Effector CD8-positive, alpha-beta T cell (primary cell): ENCODE measurements at places on chromosomes 3 and 15.

DNA sequence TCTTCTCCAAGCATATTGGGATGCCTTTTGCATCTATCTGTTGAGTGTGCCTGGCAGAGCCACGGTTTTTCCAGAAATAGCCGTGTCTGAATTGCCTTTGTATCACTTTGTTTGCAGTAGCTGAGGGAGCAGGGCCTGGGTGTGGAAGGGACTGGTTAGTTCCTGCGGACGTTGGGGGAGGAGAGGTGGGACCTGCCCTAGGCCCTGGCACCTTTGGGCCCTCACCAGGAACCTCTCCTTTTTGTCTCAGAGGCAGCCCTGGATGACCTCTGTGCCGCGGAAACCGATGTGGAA lies 18.6 kb downstream of the ATRIP start:
- no peak for DNase-seq

DNA sequence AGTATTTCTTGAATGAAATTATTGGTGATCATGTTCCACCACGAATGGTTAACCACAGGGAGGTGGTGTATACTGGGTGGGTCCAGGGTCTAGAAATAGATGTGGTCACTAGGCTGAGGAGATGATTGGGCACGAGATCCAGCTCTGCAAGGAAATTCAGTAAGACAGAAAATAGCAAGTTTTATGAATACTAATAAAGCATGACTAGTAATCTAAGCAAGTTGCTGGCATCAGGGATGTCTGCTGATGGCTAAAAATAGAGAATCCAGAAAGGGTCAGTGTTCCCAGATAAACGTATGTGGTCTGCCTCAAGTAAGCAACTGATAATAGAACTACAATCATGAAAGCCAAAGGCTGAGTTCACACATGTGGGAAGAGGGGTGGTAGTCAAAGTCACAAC lies 108.3 kb upstream of the FRMD4B start:
- no peak for DNase-seq

DNA sequence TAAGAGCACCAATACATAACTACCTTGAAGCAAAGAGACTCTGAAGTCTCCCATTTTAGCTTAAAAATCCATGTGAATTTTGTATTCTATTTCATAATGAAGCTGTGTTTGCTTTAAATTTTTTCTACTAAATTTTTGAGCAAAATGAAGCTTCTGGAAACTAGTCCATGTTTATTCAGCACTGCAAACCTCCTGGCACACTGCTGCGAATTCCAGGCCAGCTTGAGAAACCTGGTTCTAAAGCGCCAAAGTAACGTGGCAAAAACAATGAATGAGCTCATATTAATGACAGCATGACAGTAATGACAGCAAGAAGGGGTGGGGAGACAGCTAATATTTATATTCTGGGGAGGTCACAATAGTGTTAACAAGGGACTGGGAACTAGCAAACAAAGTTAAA lies 25.7 kb downstream of the CEP152 start:
- no peak for DNase-seq

- no peak for DNase-seq
These were observed 87.7 kb downstream of the MYO5A start for GRCh38 chr15:52440946-52441345.

- DNase-seq: no peak
These were observed 25.5 kb downstream of the ATP1B3 start for GRCh38 chr3:141901914-141902313.

- DNase-seq: no peak
These were observed 634 bp downstream of the FBXL22 start for GRCh38 chr15:63597821-63598220.

- no peak for DNase-seq
These were observed 52.4 kb downstream of the PSMD6 start for GRCh38 chr3:63970631-63971475.
